Aorta (tissue), 5 donors: ENCODE measurements at places on chromosomes 12 and 14. TPM values are rescaled to one million over a fixed set of nuclear protein-coding genes. Genes with fewer than 3 reads are reported as not detected.

The SERPINA10 gene
- not detected for total RNA-seq

The LMO3 gene
- 26.8 TPM for total RNA-seq

The OR4L1 gene
- total RNA-seq = not detected

The LUM gene
- 118 TPM for total RNA-seq
